ENCODE measurements at places on chromosomes 4 and X. TPM values are rescaled to one million over a fixed set of nuclear protein-coding genes. Genes with fewer than 3 reads are reported as not detected.

Gene SLC16A2
- 6.9 TPM for total RNA-seq

Gene GPR82
- total RNA-seq: not detected

Gene HSD17B10
- 42.0 TPM for total RNA-seq

Gene FAT4
- 9.8 TPM for total RNA-seq

Gene CT83
- total RNA-seq: not detected

Gene MAGEC2
- total RNA-seq: not detected

Gene GPC3
- 15.5 TPM for total RNA-seq

Gene INTU
- total RNA-seq: 8.8 TPM

Gene NWD2
- 0.49 TPM for total RNA-seq

Gene ENOPH1
- total RNA-seq: 16.0 TPM
